ENCODE measurements at places on chromosomes 5 and 9. TPM values are rescaled to one million over a fixed set of nuclear protein-coding genes. Genes with fewer than 3 reads are reported as not detected.

- no peak for DNase-seq
These were observed 51.9 kb upstream of the NEK6 start for GRCh38 chr9:124205686-124206352.

DNA sequence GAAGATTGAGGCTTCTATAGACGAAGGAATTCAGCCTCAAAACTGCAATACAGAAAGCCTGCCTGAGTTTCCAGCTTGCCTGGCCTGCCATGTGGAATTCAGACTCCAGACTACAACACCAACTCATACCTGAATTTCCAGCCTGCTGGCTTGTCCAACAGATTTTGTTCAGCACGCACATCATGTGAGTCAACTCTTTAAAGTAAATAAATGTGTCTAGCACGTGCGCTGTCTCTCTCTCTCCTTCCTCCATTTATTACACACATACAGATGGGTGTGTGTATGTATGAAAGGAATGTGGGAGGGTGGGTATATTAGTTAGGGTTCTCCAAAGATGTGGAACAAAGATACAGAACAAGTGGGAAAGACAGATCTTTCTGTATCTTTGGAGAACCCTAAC, 82.4 kb upstream of the TAS2R1 start:
- peak; percentile 2 for DNase-seq

- DNase-seq = no peak
These were observed 5.7 kb upstream of the MTAP start for GRCh38 chr9:21796768-21797167.

DNA sequence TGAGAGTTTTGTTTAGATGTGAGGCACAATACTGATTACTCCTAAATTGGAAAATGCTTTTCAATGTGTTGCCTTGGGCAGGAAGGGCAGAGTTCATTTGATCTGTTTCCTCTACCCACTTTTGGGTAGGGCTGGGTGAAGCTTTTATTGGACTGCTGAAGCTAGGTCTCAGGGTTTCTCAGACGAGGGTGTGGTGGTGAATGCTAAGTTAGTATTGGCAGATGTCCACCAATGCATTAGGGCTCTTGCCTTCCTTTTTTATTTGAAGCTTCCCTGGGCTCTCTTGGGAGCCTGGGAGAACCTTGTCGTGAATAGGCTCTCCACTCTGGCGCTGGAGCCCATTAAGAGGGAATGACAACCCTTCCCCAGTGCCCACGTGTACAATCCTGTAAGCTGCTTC, 23.1 kb downstream of the SPTAN1 start:
- no peak for DNase-seq

PMPCA gene
- total RNA-seq = 50.5 TPM

DNA sequence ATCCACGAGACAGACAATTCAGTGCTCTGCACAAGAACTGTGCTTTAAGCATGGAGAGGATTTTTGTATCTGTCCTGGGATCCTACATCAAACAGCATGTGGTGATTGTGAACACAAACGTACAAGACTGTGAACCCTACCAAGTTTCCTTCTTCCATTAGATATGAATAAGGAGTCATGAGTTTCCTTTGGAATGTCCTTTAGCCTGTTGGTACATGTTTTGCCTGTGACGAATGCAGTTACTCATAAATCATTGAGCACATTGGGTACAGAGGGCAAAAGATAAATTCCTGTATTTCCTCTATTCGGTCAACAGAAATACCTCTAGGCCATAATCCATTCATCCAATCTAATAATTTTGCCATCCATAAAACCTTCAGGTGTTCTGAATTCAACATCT, 61.5 kb downstream of the FXN start:
- DNase-seq = peak; percentile 82

- DNase-seq = no peak
These were observed at the start of gene NCS1 for GRCh38 chr9:130172161-130172857. Gene NCS1 (plus strand): TSS chr9:130172404. CDS start chr9:130172664, 260 bp downstream.

- DNase-seq = no peak
These were observed 69.0 kb downstream of the TSPAN17 start for GRCh38 chr5:176716320-176716719.

GRCh38 chr5:141825241-141825671, 53.0 kb downstream of the PCDH1 start:
- DNase-seq = no peak

Measured in kidney epithelial cell (primary cell).